Fibroblast of skin of abdomen (primary cell): ENCODE measurements at places on chromosomes 1 and 21.
A peak's percentile ranks its signal among the peaks of the same experiment; 100 is the strongest.

DNA sequence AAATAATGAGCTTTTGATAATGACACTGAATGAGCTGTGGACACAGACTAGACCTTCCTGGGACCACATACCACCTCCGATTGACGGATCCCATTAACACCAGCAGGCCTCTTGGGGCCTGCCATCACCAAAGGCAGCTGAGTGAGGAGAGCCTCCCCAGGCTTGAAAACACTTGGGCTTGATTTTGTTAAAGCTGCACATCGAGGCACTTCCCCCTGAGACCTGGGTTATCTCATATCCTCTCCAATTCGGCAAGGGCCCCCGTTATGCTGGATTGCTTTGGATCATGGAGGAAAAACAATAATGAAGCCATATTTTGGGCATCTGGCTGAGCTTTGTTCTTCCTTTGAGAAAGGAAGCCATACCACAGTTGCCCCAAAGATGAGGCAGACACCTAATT is 143.0 kb downstream of the AJAP1 start:
- no peak for DNase-seq

DNA sequence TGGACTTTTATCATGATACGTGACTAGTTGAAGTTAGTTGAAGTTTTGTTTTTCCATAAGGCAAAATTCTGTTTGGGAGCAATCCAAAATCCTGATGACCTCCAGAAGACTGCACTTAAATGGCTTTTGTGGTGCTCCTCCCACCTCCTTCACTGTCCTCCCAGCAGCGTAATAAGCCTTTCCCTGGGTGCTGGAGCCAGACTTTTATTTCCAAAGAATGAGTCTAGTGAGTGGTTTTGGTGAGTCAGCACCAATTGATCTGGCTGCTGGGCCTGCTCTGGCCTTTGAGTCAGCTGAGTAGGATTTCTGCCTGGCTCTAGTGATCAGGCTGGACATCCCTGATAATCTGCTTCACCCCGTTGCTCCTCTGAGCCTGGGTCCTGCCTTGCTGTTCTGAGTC is 21.7 kb upstream of the KCND3 start:
- peak; percentile 28 for DNase-seq

DNA sequence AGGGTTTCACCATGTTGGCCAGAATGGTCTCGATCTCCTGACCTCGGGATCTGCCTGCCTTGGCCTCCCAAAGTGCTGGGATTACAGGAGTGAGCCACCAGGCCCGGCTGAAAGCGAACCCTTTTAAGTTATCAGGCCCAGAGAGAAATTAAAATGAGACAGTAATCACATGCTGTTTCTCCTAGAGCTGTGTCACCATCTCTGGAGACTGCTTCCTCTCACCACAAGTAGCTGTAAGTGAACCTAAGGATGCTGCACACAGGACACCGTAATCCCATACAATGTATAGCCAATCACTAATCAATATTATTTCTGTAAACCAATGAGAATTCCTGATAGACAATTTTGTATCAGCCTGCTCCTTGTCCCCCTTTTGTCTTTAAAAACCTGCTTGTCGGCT is 5.7 kb upstream of the CSTB start:
- DNase-seq = no peak

DNA sequence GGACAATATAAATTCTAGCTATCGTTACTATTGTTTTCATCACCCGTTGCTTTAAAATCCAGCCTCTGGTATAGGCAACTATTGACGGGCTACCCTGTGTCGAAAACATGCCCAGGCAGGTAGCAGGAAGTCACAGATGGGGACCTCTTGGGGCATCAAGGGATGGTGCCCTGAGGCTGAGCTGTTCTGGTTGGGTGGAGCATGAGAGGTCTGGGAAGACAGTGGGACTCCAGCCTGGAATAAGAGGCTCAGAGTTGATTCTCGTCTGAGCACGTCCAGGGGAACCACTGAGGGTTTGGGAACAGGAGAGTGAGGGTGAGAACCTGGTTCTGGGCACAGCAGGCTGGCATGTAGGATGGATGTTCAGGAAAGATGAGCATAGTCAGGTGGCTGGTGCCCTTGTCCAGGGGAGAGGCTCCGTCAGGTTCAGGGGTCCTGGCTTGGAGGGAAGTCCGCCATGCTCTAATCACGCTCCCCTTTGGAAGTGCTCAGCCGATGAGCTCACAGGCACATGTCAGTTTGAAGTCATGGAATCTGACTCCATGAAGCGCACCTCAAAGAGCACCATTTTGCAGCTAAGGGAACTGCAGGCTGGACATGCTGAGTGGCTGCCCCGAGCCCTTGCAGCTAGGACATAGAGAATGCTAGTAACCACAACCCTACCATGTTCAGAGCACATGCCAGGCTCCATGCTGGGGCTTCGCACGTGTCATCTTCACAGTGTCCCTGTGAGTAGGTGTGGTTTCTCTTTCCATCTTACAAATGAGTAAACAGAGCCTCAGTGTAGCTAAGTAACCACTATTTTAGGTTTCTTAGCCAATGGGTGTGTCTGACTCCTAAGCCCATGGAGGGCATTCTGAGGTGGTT is 21.0 kb downstream of the PCSK9 start:
- DNase-seq = no peak

DNA sequence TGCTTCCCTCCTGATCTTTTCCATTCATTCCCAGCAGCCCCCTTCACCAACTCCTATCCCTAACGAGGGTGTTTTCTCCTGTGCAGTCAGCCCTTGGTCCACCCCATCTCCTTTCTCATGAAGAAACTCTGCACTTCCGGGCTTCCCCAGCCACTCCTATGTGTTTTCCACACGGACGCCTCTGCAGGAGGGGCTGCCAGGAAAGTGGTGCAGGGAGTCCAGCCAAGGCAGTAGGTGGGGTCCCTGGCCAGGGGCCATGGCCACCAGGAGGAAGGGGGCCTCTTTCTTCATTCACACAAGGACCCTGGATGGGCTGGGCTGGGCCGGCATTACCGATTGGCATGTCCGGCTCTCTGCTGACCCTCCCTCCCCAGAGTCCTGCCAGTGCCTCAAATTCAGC is 72.8 kb upstream of the EFHD2 start:
- no peak for DNase-seq

GRCh38 chr1:5067246-5067645 is 412.8 kb downstream of the AJAP1 start:
- no peak for DNase-seq

DNA sequence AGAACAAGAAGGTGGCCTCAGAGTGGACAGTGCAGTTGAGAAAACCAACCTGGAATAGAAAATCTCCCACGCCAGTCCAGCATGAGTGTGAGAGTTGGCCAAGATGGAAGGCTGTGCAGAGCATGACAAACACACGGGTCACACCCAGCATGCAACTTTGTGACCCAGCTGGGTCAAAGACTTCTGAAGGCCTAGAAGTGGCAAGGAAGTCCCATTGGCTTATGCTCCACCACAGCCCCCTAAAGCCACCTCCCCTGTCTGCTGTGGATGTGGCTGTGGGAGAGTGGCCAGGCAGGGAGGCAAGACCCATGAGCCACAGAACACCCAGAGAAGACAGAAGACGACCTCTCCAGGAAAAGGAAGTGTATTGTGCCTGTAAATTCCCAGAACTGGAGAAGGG is 13.6 kb downstream of the BATF3 start:
- DNase-seq = no peak

DNA sequence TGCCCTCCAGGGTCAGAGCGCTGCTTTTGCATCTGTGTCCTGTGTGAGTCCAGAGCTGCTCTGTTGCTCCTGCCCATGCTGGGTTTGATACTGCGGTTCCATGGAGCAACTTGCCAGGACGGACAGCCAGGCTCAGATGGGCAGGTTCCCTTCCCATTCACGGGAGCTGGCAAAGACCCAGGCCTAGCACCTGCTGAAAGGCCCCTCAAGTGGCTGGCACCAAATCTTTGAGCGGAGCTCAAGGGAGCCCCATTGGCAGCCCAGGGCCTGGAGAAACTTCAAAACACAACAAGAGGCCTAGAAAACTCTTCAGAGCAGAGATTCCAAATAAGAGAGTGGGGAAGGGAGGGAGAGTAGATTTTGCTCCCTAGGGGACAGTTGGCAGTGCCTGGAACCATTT is 97.2 kb downstream of the ACTL8 start:
- DNase-seq = no peak

GRCh38 chr1:22868331-22868730 is 104.3 kb downstream of the LACTBL1 start:
- no peak for DNase-seq

- DNase-seq = no peak
These were observed 68.5 kb downstream of the FOXJ3 start for GRCh38 chr1:42266253-42267135.

DNA sequence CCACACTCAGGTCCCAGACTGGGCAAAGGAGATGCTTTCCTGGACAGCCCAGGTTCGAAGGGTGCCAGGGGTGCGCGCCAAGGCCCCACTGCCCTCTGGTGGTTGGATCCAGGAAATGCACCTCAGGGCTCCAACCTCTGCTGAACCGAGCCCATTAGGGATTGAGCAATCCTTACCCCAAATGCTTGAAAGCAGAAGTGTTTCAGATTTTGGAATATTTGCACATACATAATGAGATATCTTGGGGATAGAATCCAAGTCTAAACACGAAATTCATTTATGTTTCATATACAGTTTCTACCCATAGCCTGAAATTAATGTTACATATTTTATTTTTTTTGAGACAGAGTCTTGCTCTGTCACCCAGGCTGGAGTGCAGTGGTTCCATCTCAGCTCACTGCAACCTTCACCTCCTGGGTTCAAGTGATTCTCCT is 57.4 kb downstream of the SLC9A1 start:
- peak; percentile 70 for DNase-seq

DNA sequence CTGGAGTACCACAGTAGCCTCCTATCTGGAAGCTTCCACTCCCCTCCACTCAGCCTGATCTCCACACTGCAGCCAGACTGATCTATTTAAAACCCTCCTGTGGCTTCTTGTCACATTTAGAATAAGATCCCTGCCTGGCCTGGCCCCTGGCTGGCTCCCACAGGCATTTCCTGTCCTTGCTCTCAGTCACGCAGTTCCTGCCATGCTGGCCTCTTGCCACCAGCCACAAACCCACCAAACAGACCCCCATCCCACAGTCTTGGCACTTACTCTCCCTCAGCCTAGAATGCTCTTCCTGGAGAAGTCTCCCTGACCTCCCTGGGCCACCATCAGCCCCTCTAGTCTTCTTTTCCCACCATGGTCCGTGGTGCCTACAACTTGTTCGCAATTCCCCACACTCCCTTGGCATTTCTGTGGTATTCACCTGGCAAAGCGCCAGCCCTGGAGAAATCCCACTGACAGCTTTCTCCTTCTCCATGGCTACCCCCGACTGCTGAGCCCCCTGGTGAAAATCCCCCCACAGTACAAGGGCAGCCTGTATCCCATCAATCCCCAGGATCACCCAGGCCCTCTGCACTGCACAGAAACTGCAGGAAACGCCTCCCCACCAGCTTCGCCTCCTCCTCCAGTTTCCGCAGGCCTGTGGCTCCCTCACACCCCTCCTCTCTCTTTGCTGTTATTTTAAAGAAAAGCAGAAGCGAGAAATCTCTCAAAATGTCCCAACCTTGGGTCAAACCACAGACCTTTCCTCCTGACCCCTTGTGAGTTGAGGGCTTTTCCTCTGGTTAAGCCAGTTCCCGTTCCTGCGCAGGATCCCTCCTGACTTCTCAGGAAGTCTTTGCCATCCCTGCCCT is 94.5 kb downstream of the SYT2 start:
- DNase-seq = peak; percentile 92

- DNase-seq = no peak
These were observed 122.9 kb upstream of the ERG start for GRCh38 chr21:38621132-38621531.

DNA sequence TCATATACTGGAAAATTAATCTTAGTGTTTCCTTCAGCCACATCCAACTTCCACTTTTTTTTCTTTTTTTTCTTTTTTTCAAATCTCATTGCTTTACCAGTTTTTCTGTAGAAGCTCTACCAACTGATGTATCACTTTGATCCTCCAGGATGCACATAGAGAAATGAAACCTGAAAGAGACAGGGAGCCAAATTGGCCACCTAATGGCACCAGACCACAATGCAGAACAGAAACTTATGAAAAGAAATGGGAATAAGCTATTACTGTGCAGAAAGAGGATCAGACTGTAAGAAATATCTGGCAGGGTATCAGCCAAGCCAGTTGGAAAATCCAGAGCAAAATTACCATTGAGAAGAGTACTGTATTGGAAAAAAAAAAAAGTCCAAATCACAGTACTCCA is 1514.2 kb downstream of the MRPL39 start:
- DNase-seq = no peak

- peak; percentile 81 for DNase-seq
These were observed 49.8 kb upstream of the RCC1 start for GRCh38 chr1:28456078-28456477.

- no peak for DNase-seq
These were observed 310.9 kb downstream of the KIF26B start for GRCh38 chr1:245465666-245466065.

GRCh38 chr21:42705746-42706374 is 52.4 kb downstream of the PDE9A start:
- DNase-seq = no peak

- peak; percentile 58 for DNase-seq
These were observed 1.9 kb upstream of the ATG4C start for GRCh38 chr1:62781841-62782543.

DNA sequence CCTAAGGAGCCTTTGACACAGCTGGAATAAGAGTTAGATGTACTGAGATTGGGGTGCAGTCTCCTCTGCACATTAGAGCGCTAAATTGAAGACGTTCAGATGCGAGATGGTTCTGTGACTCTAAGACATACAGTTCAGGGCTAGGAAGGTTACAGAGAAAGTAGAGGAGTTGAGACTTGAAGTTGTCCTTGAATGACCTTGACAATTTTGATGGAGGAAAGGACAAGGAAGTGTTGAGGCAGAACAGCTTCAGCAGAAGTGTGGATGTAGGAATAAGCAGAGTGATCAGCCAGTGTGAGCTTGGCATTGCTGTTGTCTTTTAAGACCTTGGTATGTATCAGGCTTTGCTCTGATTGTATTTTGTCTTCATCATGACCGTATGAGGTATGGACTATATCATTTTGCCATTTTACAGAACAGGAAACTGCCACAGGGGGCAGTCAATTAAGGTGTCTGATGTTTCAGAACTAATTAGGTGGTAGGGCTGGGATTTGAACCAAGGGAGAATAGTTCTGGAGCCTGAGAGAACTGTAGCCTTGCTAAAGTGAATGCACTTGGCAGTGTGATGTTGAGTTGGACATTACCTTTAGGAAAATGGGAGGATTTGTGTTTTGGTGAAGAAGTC is 9.2 kb downstream of the TTF2 start:
- DNase-seq = no peak

GRCh38 chr1:230861970-230862595 is 6.2 kb downstream of the C1orf198 start:
- no peak for DNase-seq
